ENCODE measurements at places on chromosomes 6 and 20.
A peak's percentile ranks its signal among the peaks of the same experiment; 100 is the strongest.

DNA sequence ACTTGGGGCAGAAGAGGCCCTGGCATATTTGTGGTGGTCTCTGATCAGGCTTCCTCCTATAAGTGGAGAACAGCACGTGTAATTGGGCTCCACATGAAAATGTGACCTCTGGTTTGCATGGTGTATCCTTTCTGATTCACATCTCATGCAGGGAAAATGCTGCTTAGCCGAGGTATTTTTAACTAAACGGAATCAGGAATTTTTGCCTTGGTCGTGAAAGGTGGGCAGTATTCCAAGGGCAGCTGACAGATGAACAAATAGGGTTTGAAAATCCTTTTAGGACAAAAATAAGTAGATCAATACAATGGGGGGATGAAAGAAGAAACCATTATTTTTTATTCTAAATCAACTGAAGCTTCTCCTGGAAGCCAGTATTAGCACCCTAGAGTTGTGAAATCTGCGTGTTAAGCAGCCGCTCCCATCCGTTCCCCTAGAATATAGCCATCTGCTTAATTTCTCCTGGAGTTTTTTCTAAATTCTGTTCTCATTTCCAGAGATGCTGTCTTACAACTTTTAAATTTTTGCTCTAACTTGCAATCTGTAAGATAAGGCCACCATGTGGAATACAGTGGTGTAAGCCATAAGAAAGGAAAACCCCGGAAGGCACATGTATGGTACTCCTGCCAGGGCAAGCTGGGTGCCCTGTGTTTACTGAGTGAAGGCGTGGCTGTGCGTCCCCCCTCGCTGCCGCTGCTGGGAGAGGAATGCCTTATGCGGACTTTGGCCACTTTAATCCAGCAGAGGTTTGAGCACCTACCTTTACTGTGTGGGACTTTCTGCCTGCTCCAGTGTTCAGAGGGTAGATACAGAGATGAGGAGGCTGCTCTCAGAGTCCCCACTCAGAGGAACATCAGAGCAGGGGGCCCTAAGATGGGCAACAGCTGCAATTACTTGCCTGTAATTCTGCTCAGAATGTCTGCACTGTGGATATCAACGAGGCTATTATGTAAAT, 52.4 kb downstream of the SYNJ2 start:
- no peak for DNase-seq

GRCh38 chr6:75396005-75396800, 97.4 kb downstream of the FILIP1 start:
- no peak for DNase-seq

GRCh38 chr20:36116807-36117441, 37.6 kb upstream of the EPB41L1 start:
- DNase-seq = no peak

DNA sequence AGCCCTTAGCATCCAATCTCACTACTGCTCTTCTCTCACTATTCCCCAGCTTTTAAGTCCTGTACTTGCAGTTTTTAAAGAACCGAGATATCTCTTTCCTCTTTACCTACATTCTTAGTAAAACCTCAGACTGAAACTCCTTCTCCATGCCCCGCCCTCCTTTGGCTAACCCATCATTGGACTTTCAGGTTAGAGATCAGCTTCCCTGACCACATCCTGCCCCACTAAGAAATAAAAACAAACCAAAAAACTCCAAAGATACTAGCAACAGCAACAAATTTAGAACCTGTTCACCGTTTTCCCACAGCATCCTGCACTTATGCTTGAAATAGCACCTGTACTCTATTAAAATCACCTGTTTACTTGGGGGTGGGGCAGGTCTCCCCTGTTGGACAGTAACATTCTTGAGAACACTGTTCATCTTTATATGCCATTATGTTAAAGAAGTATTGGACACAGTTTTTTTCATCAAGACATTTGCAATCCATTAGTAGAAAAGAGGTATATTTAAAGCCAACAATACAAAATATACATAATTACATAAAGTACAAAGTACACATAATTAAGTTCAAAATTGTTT, 16.3 kb upstream of the SMAP1 start:
- DNase-seq = no peak

- DNase-seq = no peak
These were observed 12.1 kb downstream of the TJAP1 start for GRCh38 chr6:43489277-43490072.

DNA sequence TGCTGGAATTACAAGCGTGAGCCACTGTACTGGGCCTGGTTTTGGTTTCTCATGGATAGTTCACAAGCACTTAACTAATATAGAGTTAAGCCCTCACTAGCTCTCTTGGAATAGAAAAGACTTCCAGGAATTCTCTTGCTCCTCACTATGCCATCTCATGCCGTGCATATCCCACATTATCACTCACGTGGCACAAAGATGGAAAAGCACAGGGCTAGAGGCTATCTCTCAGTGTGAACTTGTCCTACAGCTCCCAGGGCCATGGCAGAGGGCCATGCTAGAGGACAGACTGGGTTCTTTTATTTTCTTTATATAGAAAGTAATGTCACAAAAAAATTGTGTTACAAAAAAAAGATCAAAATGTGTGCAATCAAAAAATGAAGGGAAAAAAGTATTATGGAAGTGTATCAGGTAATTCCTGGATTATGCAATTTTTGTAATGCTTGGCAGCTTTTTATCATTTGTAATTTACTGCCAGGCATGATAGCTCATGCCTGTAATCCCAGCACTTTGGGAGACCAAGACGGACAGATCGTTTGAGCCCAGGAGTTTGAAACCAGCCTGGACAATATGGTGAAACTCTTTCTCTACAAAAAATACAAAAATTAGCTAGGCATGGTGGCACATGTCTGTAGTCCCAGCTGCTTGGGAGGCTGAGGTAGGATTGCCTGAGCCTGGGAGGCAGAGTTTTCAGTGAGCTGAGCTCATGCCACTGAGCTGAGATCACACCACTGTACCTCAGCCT, 6.4 kb upstream of the SLC2A12 start:
- no peak for DNase-seq

DNA sequence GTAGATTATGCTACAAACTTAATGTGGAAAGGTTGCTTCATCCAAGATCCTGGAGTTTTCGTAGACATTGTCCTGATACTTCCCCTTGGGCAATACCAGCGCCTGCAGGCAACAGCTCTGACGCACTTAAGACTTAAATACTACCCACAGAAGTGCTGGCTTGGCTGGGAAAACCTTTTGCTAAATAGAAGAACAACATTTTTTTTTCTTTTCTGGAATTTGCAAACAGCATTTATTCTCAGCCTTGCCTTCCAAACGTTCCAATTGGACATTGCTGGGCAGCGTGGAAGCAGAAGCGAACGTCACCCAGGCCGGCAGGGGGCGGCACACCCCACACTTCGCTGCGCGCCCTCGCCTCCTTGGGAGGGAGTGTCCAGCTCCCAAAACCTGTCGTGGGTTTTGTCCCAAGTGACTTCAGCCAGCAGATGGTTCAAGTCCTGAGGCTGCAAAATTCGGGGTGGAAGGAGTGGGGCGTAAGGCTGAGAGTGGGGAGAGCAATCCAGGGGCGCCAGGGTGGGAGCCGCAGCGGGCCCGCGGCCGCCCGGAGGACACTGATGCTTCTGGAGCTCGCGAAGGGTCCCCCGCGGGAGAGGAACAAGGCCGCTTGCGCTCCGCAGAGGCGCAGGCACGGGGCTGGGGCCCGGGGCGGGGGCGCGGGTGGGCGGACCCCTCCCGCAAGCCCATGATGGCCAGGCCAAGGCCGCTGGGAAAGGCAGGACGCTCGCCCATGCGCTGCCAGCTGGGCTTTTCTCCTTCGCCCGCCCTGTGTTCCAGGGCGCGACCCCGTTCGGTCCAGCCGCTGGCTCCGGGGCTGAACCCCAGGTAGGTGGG, 60.8 kb upstream of the MAP3K4 start:
- DNase-seq = peak; percentile 41

DNA sequence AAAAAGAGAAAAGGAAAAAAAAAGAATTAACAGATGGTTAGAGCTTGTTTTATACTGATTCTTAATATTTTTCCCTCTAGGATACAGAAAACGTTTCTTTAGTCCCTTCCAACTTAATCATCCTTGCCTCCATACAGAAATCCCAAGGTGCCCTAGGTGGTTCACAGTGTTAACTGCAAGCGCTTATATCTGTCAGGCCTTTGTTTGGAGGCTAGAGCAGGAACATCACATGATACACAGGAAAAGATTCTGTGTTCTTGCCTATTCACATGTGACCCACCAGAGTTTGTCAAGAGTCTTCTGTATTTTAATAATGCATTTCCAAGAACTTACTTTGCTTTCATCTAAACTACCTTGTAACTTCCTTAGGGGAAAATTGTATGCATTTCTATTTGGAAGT, 31.3 kb downstream of the ANKRD6 start:
- DNase-seq = no peak

- DNase-seq = no peak
These were observed 789.1 kb upstream of the HS3ST5 start for GRCh38 chr6:115131709-115132490.

GRCh38 chr6:36997811-36998722, 7.4 kb upstream of the FGD2 start:
- DNase-seq = no peak

- no peak for DNase-seq
These were observed 132.3 kb downstream of the ISM1 start for GRCh38 chr20:13353261-13353945.

DNA sequence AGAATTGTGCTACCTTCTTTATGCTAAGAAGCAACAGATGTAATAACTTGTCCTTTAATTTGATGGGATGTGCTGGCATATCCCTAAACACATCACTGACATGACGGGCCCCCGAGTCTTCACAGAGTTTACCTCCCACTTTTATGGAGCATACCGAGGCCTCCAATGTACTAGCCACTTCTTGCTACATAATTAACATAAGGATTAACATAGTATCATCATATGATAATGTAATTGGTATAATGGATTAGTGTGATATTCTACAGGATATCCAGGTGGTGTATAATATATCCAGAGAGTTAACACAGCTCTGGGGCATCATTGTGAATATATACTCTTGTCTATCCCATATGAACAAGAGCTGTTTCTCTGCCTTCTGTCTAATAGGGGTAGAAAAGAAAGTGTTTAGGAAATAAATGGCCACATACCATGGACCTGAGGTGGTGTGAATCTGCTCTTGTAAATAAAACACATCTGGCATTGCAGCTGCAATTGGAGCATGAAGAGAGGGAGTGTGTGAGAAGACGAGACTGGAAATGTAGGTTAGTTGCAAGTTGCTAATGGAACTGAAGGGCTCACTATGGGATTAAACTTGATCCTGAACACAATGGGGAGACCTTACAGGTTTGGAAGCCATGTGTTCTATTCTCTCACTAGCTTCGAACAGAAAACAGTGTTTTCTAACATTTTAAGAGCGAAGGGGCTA, 102.3 kb downstream of the IYD start:
- DNase-seq = no peak

DNA sequence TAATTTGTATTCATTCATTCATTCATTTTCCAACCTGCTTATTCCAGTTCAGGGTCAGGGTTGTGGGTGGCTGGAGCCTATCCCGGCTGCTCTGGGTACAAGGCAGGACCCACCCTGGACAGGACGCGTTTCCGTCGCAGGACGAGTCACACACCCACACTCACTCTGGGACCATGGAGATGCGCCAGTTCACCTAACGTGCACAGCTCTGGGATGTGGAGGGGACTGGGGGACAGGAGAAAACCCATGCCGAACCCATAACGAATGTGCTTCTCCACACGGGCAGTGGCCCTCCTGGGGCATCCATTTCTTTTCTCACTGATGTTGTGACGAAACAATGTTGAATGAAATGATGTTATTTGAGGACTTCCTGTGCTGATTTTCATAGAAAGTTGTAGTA, 26.5 kb downstream of the ERMARD start:
- DNase-seq = no peak

DNA sequence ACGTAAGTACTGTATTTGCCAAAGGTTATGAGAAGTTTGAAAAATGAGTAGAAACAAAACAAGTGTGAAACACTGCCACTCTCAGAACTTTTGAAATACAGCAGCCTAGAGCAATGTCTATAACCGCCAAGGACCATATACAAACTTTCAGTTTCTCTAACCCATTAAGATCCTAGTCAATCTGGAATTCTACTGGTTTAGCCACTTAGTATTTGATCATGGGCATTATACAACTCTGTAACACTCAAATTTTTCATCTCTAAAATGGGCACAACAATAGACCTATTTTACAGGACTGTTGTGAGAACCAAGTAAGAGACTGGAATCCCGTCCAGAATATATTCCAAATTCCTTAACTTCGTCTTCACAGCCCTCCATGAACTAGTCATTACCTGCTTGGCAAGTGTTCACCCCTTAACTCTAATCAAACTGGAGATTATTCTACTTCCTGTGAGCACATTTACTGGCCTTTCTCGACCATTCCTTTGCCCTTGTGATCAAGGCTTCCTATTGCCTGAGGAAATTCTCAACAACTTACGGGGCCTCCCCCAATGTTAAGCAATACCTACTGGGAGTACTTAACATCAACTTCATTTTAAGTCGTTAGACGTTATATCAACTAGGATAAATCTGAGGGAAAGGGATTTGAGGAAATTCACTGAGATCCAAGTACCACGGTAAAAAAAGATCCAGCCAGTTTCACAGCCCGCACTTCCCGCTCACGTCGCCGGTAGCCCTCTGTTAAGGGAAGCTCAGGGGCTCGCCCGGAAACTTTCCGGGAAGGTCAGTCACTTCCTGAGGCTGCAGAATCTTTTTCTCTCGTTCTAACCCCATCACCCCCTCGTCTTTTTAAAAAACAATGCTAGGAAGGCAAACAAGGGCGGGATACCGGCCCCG, 1.1 kb downstream of the EIF2S2 start:
- no peak for DNase-seq

DNA sequence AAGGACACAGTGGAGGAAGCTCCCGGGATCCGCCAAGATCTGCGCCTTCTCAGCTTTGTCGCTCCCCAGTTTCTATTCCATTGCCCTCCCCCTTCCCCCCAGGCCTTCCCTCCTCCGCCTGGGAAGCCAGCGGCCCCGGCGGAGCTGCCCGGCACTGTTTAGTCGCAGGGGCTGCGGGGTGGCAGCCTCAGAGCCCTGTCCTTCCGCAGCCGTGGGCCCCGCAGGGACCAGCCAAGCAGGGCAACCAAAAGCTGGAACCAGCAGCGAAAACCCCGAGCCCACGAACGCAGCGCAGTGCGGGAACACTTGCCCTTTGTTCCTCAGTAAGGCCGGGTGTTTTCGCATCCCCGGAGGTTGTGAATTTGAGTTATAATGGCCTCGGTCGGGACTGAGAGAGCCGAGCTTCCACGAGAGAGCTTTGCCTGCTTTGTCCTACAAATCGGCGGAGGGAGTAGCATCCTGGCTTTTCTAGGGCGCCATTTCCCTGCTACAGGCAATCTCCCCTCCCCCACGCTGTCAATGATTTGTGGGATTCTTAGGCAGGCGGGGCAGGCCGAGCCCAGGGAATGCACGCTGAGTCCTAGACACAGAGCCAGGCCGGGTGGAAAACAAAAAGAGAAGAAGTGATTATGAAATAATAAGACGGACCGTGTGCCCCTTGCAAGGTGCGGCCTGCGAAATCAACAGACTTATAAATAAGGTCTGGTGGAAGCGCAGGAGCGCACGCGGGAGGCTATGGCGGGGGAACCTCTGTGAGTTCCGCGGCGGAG, 4.0 kb upstream of the TUBB2B start:
- peak; percentile 78 for DNase-seq

- no peak for DNase-seq
These were observed 28.4 kb downstream of the CD109 start for GRCh38 chr6:73724389-73724788.

- DNase-seq = no peak
These were observed 36.4 kb downstream of the C20orf203 start for GRCh38 chr20:32637311-32637710.

- no peak for DNase-seq
These were observed 379.9 kb upstream of the IRAK1BP1 start for GRCh38 chr6:78487401-78487800.

- no peak for DNase-seq
These were observed 2.4 kb downstream of the GMPR start for GRCh38 chr6:16240589-16241320.

Measured in NCI-H1436 (cell line).